ENCODE measurements at places on chromosomes 16 and 17. TPM values are rescaled to one million over a fixed set of nuclear protein-coding genes. Genes with fewer than 3 reads are reported as not detected.

COPZ2 gene
- total RNA-seq = 35.4 TPM

FAM20A gene
- total RNA-seq = 8.8 TPM

SLC25A39 gene
- 49.7 TPM for total RNA-seq

CDH1 gene
- not detected for total RNA-seq

GAS2L2 gene
- total RNA-seq = not detected

All from heart left ventricle (tissue), 16 donors.